ENCODE measurements at places on chromosomes 16 and 17.
A peak's percentile ranks its signal among the peaks of the same experiment; 100 is the strongest.

DNA sequence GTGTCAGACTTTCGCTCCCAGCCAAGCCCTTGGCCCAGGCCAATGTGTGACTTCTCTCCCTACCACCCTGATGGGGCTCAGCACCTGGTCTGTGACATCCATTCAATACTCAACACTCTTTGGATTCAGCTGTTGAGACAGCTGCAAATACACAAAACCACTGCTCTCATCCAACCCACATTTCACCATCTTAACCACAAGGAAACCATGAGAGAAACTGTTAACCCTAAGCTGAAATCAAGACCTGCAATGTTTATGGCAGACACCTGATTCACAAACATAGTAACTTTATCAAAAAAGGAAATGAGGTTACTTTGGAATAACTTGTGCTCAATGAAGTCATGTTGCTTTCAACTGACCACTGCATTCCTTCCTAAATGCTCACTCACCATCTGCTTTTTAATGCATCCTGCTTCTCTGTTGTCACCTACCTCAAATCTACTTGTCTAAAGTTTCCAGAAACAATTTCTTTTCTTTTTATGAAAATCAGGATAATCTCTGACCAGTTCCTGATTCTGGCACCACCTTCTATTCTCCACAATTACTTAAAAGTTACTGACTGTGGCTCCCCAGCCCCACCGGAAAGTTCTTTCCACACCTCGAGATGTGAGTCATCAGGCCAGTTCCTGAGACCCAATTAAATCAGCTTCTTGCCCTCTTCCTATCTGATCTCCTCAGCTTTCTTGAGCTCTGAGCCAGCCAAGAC, 88.2 kb downstream of the NOG start:
- peak; percentile 42 for DNase-seq

GRCh38 chr17:3565143-3565542, 7.5 kb upstream of the TRPV3 start:
- no peak for DNase-seq

GRCh38 chr17:79620207-79621038, 9.6 kb upstream of the RBFOX3 start:
- peak; percentile 10 for DNase-seq

GRCh38 chr16:9197957-9198661, 106.7 kb downstream of the HAPSTR1 start:
- DNase-seq = no peak

GRCh38 chr17:29505836-29506235, 61.0 kb downstream of the ABHD15 start:
- no peak for DNase-seq

DNA sequence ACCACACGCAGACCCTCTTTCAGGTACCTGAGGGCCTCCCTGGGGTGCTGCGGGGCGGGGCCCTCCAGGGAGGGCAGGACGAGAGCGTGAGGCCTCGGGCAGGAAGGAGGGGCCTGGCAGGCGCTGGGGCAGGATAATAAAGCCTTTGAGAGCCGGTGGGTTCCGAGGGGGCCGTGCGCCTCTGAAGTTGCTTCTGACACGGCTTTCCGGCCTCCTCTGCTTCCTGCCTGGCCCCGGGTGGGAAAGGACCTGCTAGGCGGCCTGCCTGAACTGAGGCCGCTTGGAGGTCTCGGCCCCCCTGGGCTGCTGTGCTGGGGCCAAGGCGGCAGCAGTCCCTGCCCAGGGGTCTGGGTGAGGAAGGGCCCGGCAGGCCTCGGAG, 10.4 kb downstream of the CENPX start:
- DNase-seq = no peak

DNA sequence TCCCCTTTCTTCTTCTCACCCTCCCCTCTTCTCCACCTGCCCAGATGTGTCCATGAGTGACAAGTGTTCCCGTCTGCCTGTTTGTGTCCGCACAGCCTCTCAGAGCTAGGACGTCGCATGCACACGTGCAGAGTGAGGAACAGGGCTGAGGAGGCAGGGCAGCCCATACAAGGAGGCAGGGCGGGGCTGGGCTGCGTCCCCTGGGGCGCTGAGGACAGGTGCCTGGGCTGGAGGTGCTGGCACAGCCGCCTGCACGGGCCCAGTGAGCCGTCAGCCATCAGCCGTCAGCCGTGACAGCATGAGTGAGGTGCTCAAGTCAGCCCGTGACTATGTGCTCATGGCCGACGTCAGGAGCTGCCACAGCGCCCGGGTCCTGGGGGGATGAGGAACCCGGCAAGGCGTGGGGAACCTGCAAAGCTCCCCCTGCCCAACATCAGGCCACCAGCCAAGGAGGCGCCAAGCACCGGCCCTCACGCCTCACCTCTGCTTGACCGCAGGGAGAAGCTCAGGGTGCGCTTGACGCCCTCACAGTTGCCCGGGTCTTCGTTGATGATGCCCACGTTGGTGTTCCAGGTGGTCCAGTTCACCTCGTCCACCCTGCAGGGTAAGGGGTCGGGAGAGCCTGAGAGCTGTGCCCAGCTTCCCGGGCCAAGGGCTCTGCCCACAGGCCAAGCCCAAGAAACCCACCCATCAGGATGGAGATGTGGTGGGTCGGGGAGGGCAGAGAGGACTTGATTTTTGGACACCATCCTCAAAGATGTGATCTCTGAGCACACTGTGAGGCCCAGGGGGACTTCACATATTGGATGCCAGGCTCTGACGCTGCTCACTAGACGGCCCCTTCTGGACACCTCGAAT, 13.7 kb upstream of the TRPV3 start:
- no peak for DNase-seq

GRCh38 chr17:13862346-13862745, 207.0 kb upstream of the COX10 start:
- no peak for DNase-seq
